Type B pancreatic cell (in vitro differentiated cells): ENCODE measurements at places on chromosomes 7 and 10. TPM values are rescaled to one million over a fixed set of nuclear protein-coding genes. Genes with fewer than 3 reads are reported as not detected.

DNA sequence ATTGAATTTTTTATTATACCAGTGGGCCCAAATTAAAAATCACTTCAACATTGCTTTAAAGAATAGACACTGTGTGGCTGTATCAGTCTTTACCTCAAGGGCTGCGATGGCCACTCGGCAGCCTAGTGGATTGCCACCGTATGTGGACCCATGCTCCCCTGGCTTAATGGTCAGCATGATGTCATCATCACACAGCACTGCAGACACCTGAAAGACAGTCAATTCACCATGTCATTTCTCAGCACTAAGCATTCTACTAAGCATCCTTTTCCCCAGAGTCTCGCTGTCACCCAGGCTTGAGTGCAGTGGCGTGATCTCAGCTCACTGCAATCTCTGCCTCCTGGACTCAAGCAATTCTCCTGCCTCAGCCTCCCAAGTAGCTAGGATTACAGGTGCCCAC, 17.1 kb downstream of the OAT start:
- H3K36me3 ChIP-seq: peaks cover 24% of the 10 kb centered on the region
- H3K4me1 ChIP-seq: peaks cover 8% of the 10 kb centered on the region
- no peaks in the 10 kb centered on the region for H3K27me3 ChIP-seq

- H3K36me3 ChIP-seq: no peaks in the 10 kb centered on the region
- H3K4me1 ChIP-seq: peaks cover 30% of the 10 kb centered on the region
- no peak for DNase-seq
- peaks cover 84% of the 10 kb centered on the region for H3K27me3 ChIP-seq
- H3K27ac ChIP-seq: peak overlapping the region; percentile 15
These were observed 253.2 kb upstream of the C7orf33 start for GRCh38 chr7:148337246-148337965.

The PRRT4 gene
- total RNA-seq: 7.0 and 7.7 TPM in 2 replicates

The GLI3 gene
- total RNA-seq: 58.0 and 141 TPM in 2 replicates

The MBLAC1 gene
- 2.7 and 2.8 TPM in 2 replicates for total RNA-seq

- DNase-seq: no peak
- H3K27ac ChIP-seq: no peak overlapping the region
- H3K36me3 ChIP-seq: no peaks in the 10 kb centered on the region
- H3K27me3 ChIP-seq: no peaks in the 10 kb centered on the region
- H3K4me3 ChIP-seq: no peak overlapping the region
These were observed 245.5 kb downstream of the REEP3 start for GRCh38 chr10:63766745-63767137.

DNA sequence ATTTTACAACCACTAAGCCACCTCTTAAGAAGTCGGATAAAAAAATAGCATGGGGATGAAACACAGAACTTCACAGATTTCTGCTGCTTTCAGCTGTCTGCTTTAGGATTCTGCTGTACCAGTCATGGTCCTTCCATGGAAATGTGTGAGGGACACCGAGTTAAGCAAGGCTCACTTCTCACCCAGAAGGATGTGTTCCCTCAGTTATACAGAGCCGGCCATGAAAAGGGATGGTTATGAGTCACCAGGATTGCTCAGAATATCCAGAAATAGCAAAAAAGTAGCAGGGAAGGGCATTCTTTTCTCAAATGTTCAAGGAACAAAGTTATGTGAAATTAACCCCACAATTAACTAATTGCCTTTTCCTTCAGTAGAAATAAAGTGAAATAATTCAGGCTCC, 124.4 kb downstream of the AMPH start:
- H3K4me3 ChIP-seq: no peak overlapping the region
- H3K27me3 ChIP-seq: no peaks in the 10 kb centered on the region
- H3K36me3 ChIP-seq: no peaks in the 10 kb centered on the region
- DNase-seq: no peak
- no peak overlapping the region for H3K27ac ChIP-seq

The CAMK2B gene
- 7.6 and 8.4 TPM in 2 replicates for total RNA-seq

DNA sequence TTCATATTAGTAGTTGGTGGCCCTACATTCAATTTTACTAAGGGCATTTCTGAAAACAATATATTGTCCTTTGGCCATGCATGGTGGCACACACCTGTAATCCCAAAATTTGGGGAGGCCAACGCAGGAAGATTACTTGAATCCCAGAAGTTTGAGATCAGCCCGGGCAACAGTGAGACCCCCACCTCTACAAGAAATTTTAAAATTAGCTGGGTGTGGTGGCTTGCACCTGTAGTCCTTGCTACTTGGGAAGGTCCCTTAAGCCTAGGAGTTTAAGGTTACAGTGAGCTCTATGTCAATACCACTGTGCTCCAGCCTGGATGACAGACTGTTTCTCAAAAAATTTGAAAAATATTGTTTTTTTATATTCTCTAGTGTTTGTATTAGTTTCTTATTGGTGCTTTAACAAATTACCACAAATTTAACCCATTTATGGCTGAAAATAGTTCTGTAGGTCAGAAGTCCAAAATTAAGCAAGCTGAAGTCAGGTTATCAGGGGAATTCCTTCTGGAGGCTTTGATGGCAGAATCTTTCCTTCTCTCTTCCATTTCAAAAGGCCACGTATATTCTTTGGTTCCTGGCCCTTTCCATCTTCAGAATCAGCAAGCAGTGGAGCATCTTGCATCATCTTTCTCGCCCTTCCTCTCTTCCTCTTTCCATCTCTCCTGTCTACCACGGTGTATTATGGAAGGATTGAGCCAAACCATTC, 12.4 kb downstream of the CBX3 start:
- no peak for DNase-seq
- no peak overlapping the region for H3K27ac ChIP-seq
- H3K36me3 ChIP-seq: peaks cover 30% of the 10 kb centered on the region
- peaks cover 4% of the 10 kb centered on the region for H3K4me1 ChIP-seq

The TBXAS1 gene
- 4.2 and 5.8 TPM in 2 replicates for total RNA-seq

- DNase-seq: no peak
- no peaks in the 10 kb centered on the region for H3K36me3 ChIP-seq
- H3K4me1 ChIP-seq: peaks cover 18% of the 10 kb centered on the region
- H3K27me3 ChIP-seq: no peaks in the 10 kb centered on the region
These were observed 34.3 kb downstream of the INPP5A start for GRCh38 chr10:132571650-132572544.

- DNase-seq: no peak
- H3K36me3 ChIP-seq: no peaks in the 10 kb centered on the region
- no peaks in the 10 kb centered on the region for H3K27me3 ChIP-seq
- H3K4me3 ChIP-seq: no peak overlapping the region
- H3K27ac ChIP-seq: no peak overlapping the region
These were observed 22.3 kb downstream of the VSIR start for GRCh38 chr10:71750986-71751385.

The WIPF3 gene
- 1.7 TPM in 2 replicates for total RNA-seq

DNA sequence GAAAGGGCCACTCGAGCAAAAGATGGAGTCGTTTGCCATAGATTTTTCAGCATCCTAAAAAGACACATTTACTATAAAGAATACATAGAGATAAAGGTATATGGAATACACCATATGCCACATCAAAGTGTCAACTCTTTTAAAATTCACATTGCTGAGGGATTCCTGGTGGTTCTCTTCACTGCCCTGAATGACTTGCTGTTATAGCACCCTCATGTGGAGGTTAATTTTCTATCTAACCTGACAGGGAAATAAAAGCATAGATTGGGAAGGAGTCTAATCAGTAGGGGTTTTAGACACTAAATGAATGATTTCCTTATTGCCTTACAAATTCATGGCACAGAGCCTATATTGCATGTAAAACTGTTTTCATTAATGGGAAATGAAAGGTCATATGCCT, 25.9 kb downstream of the DNAH11 start:
- no peak for DNase-seq
- no peak overlapping the region for H3K4me3 ChIP-seq
- no peaks in the 10 kb centered on the region for H3K36me3 ChIP-seq
- peaks cover 9% of the 10 kb centered on the region for H3K27me3 ChIP-seq

The CALHM1 gene
- total RNA-seq: 0.17 TPM in 1 of 2 replicates, not detected in the other
